ENCODE measurements at places on chromosomes 16 and 17. TPM values are rescaled to one million over a fixed set of nuclear protein-coding genes. Genes with fewer than 3 reads are reported as not detected.

Gene RNU2-1
- not detected for total RNA-seq

Gene GNG13
- not detected for total RNA-seq

Gene AHSP
- total RNA-seq: not detected

Gene CCDC182
- total RNA-seq: not detected

Gene CD79B
- not detected for total RNA-seq

Gene ITGAX
- not detected for total RNA-seq

Gene TAT
- total RNA-seq: not detected

Gene EFCAB13
- total RNA-seq: 1.4 TPM

Gene USP32
- total RNA-seq: 30.1 TPM

Gene HOXB1
- total RNA-seq: not detected

Gene GPRC5B
- total RNA-seq: 0.63 TPM

Gene CASKIN2
- total RNA-seq: 9.2 TPM

Gene ZNF423
- 0.43 TPM for total RNA-seq

Gene TBC1D26
- total RNA-seq: not detected
